ENCODE measurements at places on chromosomes 16 and 17.

DNA sequence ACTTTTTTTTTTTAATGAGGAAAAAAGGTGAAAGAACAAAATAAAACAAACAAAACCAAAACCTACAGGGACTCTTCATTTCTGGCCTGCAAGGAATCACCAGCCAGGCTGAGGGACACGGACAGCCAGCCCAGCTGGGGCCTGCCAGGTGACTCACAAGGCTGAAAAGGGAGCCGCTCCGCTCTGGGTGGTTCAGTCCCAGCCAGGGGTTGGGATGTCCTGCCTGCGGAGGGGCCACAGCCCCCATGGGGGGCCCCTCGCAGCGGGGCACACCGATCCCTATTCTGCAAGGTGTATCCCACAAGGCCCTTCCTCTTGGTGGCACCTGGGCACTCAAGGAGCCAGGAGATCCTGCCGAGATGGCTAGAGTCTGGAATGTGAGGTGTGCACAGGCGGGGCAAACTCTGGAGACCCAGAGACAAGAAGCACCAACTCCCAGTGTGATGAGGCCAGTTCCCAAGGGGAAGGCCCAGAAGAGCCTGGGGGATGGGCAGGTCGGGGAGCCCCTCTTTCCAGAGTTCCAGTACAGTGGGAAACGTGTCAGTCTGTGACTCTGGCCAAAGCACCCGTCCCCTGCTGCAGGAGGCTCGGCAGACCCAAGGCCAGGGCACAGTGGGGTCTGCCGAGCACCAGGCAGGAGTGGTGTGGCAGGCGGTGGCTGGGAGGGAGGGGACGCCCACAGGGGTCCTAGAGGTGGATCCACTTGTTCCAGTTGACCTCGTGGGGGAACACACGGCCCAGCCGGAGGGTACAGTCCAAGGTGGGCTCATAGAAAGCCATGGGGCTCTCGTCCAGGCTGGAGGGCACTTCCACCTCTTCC, 58.9 kb downstream of the IL21R start:
- no peak for DNase-seq

DNA sequence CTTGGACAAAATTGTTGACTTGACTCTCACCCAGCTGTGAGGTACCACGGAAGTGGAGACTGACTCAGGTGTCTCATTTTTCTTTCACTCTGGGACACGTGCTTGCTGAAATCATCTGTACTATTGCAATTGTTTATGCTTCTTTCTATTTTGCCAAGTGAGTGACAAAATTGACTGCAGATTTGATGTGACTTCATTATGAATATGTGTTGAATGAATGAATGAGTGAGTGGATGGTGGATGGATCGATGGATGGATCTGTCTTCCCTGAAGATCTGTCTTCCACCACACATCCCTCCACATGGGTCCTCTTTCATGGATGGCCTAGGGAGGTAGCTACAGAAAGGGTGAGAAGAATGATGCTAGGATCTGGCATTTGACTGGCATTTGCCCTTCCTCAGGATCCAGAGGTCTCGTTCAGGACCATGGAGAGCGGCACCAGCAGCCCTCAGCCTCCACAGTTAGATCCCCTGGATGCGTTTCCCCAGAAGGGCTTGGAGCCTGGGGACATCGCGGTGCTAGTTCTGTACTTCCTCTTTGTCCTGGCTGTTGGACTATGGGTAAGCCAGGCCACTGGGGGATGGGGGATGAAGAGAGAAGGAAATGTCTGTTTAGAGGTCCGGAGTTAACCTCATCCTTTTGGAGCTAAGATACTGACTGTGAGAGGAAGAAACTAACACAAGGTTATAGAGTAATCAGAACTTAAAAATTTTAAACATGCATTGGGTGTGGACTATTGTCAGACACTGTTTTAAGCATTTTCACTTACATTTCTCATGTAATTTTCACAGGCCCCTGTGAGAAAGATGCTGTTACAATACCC, 12.7 kb downstream of the SLC5A11 start:
- DNase-seq, result peak; percentile 79

DNA sequence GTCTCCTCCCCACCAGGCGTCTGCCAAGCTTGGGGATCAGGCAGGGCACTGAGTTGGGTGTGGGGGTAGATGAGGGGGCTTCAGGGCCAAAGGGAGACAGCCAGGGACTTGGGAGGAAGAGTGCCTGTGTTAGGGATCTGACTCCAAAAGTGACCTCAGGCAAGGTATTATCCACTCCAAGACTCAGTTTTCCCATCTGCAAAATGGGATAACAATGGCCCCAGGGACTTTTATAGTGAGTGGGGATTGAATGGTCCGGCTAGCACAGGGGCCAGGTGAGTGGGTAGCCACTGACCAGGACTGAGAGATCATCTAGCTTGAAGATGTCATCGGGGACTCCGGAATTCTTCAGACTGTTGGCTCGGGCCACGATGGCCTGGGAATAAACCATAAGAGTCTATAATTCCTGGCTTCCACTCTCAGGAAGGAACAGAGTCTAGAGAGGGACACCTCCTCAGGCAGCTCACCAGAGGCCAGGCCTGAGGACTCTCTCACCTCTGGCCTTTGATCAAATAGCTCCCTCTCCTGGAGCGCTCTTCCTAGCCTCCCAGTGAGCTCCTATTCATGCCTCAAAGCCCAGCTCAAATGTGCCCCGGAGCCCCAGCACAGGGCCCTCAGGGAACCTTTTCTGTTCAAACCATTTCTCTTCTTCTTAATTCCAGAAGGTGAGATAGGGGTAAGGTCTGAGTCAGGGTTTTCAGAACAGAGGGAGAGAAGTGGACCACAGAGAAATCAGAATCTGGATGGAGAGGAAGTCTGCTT, 3.5 kb downstream of the FLII start:
- no peak for DNase-seq

DNA sequence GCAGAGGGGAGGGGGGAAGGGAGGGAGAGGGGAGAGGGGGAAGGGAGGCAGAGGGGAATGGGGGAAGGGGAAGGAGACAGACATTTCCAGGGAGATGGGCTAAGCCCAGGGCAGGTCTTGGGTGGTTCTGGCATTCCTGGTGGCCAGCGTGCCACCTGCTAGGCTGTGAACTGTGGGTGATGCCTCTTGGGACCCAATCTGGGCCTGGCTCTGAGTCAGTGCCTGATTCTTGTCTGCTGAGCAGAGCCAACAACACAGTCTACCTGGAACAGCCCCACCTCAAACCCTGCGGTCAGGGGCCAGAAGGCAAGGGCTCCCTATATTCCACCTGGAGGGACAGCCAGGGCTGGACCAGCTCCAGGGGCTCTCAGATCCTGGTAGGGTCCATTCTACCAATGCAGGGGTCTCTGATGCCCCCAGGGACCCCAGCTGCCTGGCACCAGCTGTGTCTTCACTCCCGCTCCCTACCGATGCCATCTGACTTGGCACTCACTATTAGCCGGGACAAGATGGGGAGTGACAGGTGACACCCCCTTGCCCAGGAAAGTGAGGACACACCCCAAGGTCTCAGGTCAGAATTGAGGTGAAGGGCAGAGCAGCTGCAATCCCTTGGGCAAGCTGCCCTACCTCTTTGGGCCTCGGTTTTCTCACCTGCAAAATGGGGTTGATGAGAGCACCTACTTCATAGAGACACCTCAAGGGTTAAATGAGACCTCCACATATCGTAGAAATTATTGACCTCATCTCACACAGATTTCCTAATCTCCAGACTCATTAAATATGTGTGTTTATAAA, 87.2 kb downstream of the LITAF start:
- no peak for DNase-seq

GRCh38 chr16:9192746-9193145, 101.3 kb downstream of the HAPSTR1 start:
- no peak for DNase-seq

GRCh38 chr17:50638606-50638965, 3.9 kb downstream of the ABCC3 start:
- no peak for DNase-seq

DNA sequence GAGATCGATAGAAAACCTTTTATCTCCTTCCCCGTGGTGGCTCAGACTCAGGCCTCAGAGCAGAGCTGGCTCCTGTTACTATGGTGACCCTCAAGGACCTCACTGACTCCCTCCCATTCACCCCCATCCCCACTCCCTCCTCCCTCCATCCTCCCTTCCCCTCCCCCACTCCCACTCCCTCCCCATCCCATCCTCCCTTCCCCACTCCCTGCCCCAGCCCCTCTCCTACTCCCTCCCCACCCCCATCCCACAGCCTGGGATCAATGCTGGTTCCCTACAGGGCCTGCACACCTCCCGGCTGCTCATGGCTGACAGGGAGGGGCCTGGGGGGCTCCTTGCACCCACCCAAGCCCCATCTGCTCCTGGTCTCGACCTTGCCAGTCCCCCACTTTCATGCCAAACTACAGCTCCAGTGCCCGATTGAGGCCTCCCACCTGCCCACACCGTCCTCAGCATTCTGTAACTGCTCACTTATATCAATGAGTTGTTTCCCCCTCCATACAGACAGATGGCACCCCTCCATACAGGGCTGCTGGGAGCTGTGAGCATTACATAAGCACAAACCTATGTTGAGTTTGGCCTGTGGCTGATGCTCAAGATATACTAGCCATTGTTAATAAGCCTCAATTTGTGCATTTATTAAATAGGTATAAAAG, 11.6 kb upstream of the RAI1 start:
- peak; percentile 26 for DNase-seq

- DNase-seq, result no peak
These were observed 86.8 kb downstream of the NPIPB11 start for GRCh38 chr16:29319726-29320125.

DNA sequence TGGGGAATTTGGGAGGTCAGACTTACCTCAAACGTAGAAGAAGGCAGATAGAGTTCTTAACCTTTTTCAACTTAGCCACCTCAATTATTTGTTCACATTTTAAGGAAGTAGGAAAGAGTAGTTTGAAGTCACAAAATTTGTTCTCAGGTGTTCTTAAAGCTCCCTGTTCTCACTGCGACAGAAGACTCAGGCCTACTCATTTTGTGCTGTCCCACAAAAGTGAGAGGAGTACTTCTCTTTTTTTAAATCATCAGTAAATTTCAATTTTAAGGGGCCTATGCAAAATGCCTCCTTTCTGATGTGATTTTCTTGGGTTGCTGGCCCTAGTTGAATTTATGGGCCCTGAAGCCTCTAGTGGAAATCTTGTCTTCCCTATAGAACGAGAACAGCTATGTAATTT, 133.4 kb downstream of the MAP2K6 start:
- DNase-seq, result no peak

DNA sequence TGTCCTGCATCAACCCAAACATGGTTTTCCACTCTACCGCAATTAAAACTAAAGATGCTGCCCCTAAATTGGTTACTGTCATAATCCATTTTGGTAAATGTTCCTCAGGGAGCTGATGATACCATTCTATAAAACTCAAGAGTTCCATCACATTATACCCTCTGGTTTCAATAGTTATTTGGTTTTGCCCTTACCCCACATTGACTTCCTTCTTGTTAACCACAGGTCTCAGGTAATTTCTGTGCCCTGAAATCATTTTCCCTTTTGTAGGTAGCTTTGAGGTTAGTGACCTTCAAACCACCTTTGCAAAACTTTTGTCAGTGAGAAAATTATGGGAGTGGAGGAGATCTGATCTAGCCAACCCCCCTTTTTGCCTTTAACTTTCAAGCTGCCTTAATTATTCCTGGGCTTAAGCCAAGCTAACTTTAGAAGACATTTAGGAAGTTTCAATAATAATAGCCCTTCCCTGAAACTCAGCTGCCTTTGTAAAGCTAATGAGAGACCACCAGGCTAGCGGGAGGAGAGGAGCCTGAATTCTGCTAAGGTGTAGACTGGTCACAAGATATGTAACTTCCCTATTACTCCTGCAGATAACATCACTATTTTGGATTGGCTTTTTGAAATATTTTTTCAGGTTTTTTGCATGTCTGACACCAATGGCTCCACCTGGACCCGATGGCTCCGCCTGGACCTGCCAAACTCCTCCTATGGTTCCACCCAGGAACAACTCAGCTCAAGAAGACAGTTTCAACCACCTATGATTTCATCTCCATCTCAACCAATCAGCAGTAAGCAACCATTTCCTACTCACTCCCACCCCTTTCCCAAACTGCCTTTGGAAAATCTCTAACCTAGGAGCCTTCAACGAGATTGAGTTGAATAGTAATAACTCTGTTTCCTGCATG, 224.9 kb downstream of the HS3ST3B1 start:
- no peak for DNase-seq

DNA sequence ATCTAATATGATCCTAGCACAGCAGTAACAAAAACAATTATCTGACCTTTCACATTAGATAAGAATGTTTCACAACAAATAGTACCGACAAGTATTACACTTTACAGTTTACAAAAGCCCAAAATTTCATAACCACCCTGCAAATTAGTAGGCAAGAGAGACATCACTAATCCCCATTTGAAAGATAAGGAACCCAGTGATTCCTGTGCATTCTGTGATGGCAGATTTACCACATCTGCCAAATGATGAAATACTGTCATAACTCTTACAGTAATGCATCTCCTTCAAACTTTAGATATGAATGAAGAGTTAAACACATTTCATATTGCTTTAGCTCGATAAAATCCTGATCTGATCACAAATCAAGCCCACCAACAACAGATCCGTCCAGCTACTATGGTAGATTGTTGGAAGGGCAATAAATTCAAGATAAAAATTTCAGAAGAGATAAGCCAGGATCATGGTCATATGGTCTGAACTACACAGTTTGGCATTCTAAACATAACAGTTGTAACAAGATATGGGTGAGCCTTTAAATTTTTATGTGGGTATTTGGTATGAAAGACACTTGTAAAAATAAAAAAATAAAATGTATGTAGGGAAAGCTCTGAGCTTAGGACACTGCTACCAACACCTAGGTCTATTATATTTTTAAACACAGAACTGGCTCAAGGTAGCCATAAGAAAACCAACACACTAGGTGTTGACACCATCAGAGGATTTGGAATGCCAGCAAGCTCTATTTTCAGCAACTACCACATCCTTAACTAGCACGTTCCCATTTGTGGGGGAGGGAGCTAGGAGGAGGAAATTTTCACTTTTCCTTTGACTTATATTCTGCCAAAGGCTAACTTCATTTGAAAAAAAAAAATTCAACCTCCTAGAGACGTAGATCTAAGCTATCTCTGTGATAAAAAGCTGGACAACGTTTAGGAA, 9.3 kb downstream of the YWHAE start:
- peak; percentile 71 for DNase-seq
